ENCODE measurements at places on chromosomes 3 and 15.

- DNase-seq: no peak
Observed at GRCh38 chr3:177385831-177386301, 188.6 kb upstream of the TBL1XR1 start.

DNA sequence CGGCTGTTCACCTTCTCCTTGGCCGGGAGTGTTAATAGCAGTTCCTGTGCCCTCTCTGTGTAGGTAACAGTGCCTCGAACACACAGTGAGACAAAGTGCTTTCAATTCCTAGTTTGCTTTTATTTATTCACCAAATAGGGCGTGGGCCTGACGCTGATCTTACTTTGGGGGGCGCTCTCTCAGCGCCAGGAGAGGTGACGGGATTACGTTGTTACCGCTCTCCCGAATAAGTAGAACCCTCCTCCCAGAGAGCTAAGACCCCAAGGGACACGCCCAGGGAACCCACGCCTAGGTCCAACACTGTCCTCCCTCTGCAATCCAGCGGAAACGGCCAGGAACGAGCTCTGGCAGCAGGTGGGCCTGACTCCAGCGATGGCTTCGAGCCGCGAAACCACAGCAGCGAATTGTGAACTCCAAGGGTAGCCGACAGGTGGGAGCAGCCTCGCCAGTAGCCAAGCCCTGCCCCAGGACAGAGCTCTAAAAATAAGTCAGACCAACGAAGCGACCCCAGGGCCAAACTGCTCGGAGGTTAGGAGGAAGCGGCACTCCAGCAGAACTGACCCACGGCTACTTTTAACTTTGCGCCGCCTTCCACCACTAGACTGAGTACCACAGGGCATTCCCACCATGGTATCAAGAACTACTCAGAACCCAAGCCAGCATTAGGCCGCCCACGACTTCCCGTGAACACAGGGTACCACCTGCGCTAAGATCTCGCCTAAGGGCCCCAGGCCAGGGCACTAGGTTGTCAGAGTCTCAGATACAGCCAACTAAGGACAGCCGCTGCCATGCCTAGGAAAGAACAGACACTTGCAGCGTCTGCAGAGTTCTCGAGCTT is 1.6 kb upstream of the SIN3A start:
- peak; percentile 34 for DNase-seq

DNA sequence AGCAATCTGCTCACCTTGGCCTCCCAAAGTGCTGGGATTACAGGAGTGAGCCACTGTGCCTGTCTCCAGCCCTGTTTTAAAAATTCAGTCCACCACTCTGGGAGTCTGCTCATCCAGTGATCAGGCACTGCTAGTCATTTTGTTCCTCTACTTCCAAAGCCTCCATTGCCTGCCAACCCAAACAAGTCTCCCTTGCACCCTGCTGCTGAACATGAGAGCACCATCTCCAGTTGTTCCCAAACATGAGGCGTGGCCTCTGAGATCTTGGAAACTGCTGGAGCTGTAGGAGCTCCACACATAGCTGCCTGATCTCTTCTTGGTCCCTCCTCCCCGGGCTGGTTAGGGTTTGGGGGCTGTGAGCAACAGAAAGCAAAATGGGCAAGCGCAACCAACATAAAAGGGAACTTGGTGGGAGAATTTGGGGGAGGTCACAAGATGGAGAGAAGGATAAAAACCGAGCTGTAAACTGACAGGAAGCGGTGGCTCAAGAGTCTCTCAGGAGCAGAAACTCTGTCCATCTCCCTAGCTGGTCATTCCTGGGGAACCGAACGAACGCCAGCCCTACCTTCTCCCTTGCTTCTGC is 49.6 kb upstream of the TLE3 start:
- DNase-seq: no peak

- no peak for DNase-seq
Observed at GRCh38 chr3:17301271-17301670, 416.5 kb downstream of the PLCL2 start.
